A549 treated with ZK216348 at 1 μM for 4 hours (cell line): ENCODE measurements at places on chromosomes 5 and 9. TPM values are rescaled to one million over a fixed set of nuclear protein-coding genes. Genes with fewer than 3 reads are reported as not detected.

The IFNW1 gene
- total RNA-seq: not detected in 5 replicates

The SLC25A2 gene
- total RNA-seq: not detected in 5 replicates

The SMIM27 gene
- 13.2 to 19.4 TPM (median 14.9 TPM) in 5 replicates for total RNA-seq

The SPATA31C2 gene
- total RNA-seq: not detected in 5 replicates

The OBP2B gene
- total RNA-seq: not detected in 5 replicates

The NR4A3 gene
- 1.5 to 3.0 TPM (median 2.3 TPM) in 5 replicates for total RNA-seq

The MYOZ3 gene
- total RNA-seq: 0.07 to 0.09 TPM in 2 of 5 replicates, not detected in the others

The ARRDC3 gene
- 5.2 to 9.9 TPM (median 8.4 TPM) in 5 replicates for total RNA-seq

The FOXD4L6 gene
- total RNA-seq: not detected in 5 replicates

The HRH2 gene
- total RNA-seq: 0.46 to 0.73 TPM (median 0.51 TPM) in 5 replicates

The ANKRD18B gene
- 3.1 to 9.0 TPM (median 8.5 TPM) in 5 replicates for total RNA-seq

The ANKRD31 gene
- 0.05 to 0.08 TPM (median 0.06 TPM) in 5 replicates for total RNA-seq

The LCNL1 gene
- total RNA-seq: 0.08 to 0.18 TPM (median 0.12 TPM) in 3 of 5 replicates, not detected in the others

The NSG2 gene
- not detected in 5 replicates for total RNA-seq

The SMIM23 gene
- not detected in 5 replicates for total RNA-seq

The PTBP3 gene
- total RNA-seq: 15.8 to 33.9 TPM (median 32.0 TPM) in 5 replicates

The PCDH12 gene
- total RNA-seq: 0.02 TPM in 1 of 5 replicates, not detected in the others

The TAS2R1 gene
- total RNA-seq: not detected in 5 replicates

The PCDHA9 gene
- 0.04 TPM in 1 of 5 replicates, not detected in the others for total RNA-seq

The SLC6A3 gene
- 0.13 to 0.45 TPM (median 0.16 TPM) in 5 replicates for total RNA-seq

The SLC36A3 gene
- total RNA-seq: not detected in 5 replicates

The PCDHB15 gene
- 0.09 to 0.14 TPM in 2 of 5 replicates, not detected in the others for total RNA-seq
